ENCODE measurements at places on chromosomes 5 and 9.
A peak's percentile ranks its signal among the peaks of the same experiment; 100 is the strongest.

GRCh38 chr5:24621792-24622191, 23.0 kb downstream of the CDH10 start:
- peak; percentile 57 for DNase-seq

GRCh38 chr9:116555119-116555518, 132.0 kb upstream of the TRIM32 start:
- DNase-seq: no peak

GRCh38 chr9:120659676-120660075, 54.6 kb downstream of the MEGF9 start:
- DNase-seq: no peak

GRCh38 chr9:93244101-93244500, 60.2 kb downstream of the WNK2 start:
- DNase-seq: no peak

DNA sequence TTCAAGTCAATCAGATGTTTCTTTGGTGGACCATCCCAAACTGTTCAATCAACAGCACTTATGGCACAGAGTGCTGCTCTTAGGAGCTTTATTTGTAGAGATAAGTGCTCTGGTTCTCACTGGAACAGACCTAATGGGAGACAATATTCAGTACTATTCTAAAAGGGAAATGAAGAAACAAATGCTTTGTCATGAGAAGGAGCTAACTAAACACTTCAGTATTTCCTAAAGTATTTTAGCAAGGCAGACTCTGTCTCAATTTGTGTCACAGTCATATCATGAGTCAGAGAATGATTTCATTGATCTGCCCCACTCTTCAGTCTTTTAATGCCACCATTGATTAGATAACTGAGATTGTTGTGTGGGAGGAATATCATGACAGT, 175.3 kb downstream of the SLF1 start:
- DNase-seq: peak; percentile 33

- no peak for DNase-seq
Observed at GRCh38 chr5:151171529-151171928, 13.9 kb upstream of the ANXA6 start.

- peak; percentile 9 for DNase-seq
Observed at GRCh38 chr9:136204838-136205706, at the start of gene LHX3. LHX3 (minus strand) TSS chr9:136205128; CDS start chr9:136205012, 116 bp downstream.

DNA sequence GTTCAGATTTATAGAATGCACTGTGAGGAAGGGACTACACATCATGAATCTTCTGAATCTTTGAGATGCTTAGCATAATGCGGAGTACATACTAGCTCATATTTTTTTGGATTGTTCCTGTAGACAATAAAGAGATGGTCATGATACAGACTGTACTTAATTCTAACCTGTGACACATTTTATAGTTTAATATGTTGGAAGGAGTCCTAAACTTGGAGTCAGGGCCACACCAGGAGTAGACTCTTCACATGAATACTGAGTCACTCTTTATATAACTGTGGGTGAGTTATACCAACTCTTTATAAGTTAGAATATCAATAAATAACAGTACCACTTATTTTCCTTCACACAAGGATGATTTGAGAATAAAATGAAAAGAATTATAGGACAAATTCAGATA, 16.9 kb downstream of the C9orf85 start:
- peak; percentile 50 for DNase-seq

- DNase-seq: peak; percentile 80
Observed at GRCh38 chr5:68529581-68529980, 314.0 kb downstream of the PIK3R1 start.

- peak; percentile 1 for DNase-seq
Observed at GRCh38 chr9:70668751-70669150, 254.3 kb upstream of the KLF9 start.

- DNase-seq: no peak
Observed at GRCh38 chr5:135985951-135986350, 31.2 kb upstream of the LECT2 start.

GRCh38 chr9:92270511-92270910, 23.0 kb downstream of the IARS1 start:
- DNase-seq: no peak

DNA sequence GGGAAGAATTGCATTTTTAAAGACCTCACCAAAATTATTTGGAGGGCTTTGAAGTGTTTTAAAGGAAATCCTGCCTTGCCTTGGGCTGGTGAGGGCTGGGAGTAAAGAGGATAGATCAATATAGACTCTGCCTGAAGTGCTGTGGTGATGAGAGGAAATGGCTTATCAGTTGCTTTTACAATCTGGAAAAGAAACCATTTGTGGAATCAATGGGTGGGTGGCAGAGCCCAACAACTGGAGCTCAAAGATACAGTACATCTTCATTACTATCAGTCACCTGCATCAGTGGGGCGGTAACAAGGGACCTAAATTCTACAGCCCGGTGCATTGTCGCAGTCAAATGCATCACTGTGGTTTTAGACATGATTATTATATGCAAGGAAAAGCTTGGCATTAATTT, 41.5 kb upstream of the HMHB1 start:
- no peak for DNase-seq

DNA sequence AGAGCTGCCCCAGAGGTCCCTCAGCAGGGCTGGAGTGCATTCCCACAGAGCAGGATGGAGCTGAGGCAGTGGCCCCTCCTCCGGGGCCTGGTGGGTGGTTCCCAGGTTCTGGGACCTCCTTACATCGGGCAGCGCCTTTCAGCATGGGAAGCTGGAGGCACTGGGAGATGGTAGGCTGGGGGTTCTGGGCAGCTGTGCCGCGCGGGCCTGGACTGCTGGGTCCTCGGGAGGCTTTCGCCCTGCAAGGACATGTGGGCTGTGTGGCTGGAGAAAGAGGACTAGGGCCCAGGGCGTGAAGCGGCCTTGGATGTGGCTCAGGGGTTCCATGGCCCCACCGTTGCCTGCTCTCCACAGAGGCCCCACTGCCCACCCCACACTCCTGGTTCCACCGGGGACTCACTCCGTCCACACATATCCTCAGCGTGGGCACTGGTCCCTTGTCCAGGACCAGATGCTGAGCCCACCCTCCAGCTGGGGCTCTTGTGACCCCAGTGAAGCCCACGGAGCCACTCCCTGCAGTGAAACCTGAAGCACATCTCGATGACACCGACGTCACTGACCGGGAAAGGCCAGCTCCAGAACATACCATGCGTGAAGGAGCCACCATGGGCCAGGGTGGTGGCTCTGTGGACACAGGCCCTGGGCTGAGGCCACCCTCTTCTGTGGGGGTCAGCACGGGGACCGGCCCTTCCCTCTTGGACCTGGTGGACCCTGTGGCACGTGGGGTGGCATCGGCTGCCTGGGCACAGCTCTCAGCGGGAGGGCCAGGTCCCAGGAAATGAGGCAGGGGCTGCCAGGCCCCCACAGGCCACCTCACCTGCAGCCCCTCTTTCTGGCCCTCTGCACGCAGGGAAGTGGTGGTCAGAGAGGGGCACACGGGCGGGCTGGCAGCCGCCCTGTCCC, 31.5 kb upstream of the NKD2 start:
- DNase-seq: no peak

- no peak for DNase-seq
Observed at GRCh38 chr9:127311239-127311741, 46.7 kb downstream of the GARNL3 start.

DNA sequence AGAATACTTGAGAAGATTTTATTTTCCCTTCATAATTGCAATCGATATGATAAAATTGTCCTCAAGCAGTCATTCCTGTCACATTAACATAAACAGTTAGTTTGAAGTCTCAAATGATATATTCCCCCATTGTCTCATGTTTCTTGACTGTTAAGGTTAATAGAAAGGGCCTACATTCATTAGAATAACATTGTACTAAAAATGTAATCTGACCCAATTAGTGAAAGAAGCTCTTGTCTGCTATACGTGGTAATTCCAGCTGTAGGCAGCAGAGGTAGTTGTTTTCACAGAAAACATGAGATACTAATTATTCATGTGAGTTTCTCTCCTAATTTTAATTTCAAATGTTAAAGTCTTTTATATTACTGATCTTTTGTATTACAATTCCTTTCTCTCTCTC, 25.9 kb upstream of the AP3B1 start:
- DNase-seq: peak; percentile 30

GRCh38 chr9:106860721-106861639, 2.0 kb upstream of the ZNF462 start:
- peak; percentile 56 for DNase-seq

- DNase-seq: peak; percentile 92
Observed at GRCh38 chr5:132260714-132261551, 3.4 kb downstream of the PDLIM4 start.

DNA sequence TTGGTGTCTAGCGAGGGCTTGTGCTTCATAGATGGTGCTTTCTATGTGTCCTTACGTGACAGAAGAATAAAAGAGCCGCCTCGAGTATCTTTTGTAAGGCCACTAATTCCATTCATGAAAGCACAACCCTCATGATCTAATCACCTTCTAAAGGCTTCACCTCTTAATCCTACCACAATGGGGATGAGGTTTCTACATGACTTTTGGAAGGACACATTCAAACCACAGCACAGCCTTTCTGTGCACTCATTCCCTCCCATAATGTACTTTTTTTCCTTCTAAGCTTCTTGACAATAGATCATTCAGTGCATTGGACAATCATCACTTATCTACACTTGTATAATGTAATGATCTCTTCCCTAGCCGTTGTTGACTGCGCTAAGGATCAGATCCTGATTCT, 774.8 kb downstream of the BRINP1 start:
- no peak for DNase-seq

GRCh38 chr5:21672911-21673310, 1180.2 kb downstream of the CDH12 start:
- peak; percentile 26 for DNase-seq

All from fibroblast of upper back skin (primary cell).